Left lung (tissue), 14 donors: ENCODE measurements at places on chromosomes 4 and X. TPM values are rescaled to one million over a fixed set of nuclear protein-coding genes. Genes with fewer than 3 reads are reported as not detected.

GRCh38 chr4:145618210-145618931 lies 814 bp upstream of the MMAA start:
- no peak for DNase-seq

DNA sequence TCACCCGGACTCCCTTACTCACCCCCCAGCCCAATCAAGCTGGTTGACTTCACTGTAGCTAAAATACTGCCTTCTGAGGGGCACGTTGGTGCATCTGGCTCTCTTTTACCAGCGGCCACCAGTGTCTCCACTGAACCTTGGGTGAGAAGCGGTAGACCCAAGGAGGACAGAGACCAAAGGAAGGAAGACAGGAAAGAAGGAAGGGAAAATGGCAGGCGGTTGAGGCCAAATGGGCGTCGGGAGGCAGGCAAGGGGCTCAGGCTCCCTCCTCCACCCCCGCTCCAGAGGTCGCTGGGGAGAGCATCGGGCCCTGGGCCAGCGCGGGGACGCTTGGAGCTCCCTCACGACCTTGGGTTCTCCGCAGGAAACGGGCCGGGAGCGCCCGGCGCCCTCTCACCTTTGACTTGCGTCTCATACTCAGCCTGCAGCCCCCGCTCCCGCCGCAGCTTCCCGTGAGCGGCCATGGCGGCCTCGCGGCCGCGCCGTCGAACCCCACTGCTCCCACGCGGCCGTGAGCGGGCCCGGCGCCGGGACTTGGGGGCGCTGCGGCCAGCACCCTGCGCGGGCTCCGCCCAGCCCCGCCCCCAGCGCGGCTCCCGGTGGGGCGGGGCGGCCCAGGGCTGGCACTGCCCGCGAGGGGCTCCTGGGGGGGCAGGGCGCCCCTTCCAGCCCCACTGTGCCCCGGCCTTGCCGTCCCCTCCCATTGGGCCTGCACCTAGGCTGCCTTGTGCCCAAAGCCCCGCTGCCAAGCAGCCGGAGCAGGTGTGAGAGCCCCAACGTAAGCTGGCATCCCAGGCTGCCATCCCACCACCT lies at the start of gene ARHGAP4:
ARHGAP4 (minus strand) TSS at position 526 of the 813 bp plus-strand sequence; CDS start at position 464, 62 bp downstream.
- DNase-seq, result no peak

Gene NEUROG2
- total RNA-seq, result not detected

GRCh38 chr4:118751629-118752323 lies 66.6 kb downstream of the METTL14 start:
- DNase-seq, result no peak

DNA sequence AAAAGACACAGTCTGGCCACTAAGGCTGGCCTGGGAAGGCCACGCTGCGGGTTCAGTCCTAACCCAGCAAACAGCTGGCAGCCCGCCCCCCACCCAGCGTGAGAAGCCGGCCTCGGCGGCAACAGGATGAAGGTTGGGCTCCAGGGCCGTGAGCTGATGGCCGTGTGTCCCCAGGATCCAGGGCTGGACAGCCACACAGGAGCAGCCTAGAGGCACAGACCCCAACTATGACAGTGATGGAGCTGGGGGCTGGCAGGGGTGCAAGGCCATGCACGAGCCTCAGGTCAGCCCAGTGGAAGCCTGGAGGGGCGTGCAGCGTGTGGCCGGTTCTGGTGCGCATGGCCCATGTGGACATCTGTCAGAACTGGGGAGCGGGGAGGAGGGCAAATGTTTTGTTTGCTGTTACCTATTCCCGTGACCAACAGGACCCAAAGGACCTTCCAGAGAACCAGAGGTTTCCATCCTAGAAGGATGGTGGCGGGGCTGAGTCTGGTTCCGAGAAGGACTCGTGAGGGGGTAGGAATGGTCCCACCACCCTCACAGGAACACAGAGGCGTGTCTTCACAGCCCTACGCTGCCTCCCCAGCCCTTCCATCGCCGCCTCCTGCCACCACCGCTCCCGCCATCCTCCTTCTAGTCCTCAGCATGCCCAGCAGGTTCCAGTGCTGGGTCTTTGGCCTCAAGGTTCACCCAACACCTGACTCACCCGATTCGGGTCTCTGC lies 46.5 kb downstream of the ZFYVE28 start:
- DNase-seq, result no peak

DNA sequence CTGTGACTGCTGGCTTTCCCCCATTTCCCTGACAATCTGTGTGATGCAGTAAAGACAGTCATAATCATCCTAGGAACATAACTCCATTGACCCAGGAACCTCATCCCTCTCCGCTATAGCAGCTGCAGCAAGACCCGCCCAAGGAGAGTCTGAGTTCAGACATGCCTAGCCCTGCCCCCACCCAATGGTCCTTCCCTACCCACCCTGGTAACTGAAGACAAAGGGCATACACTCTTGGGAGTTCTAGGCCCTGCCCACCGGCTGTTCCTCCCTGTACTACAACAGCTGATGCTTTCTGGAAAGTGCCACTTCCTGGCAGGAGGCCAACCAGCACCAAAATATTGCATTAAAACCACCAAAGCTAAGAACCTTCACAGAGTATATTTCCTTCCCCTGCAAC lies 1035.6 kb downstream of the C4orf33 start:
- no peak for DNase-seq

Gene SPANXB1
- not detected for total RNA-seq

- no peak for DNase-seq
Measured at GRCh38 chrX:154487518-154488290, 1.3 kb upstream of the UBL4A start.

Gene DUX4
- not detected for total RNA-seq

- no peak for DNase-seq
Measured at GRCh38 chrX:137567682-137568232, 1.8 kb downstream of the ZIC3 start.

DNA sequence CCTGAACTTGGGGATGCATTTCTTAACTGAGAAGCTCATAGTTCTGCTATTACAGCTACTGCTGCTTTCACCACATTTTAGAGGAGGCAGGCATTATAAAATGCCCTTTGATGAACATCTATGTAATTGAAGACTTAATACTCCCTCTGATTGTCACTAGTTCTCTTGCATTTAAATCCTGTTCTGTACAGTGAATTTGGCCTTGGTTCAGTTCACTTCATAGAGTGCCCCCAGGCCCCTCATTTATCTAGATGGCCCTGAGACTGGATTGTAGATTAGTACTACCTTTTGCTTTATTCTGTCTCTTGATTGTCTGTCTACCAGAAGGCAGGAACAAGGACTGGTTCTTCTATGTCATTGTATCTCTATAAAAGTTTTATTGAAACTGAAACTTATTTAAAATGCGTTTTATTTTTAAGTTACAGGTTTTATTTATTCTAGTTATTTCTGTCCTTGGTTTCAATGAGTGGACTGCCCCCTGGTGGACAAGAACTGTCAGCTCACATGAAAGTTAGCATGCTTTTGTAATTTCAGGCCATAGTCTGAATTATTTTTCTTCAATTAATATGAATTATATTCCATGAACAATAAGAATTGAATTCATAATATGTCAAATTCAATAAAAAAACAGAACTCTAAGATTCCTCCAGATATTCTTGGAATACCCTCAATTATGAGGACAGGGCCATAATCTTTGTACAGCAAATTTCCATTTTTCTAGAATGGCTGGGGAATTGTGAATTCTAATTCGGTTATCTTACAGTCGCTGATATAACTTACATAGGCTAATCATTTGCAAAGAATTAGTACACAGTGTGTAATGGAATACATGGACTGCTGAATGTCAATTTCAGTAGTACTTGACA lies 47.2 kb upstream of the TMEM33 start:
- peak; percentile 55 for DNase-seq

Gene ERVMER34-1
- total RNA-seq, result 2.0 TPM

Gene CLGN
- total RNA-seq, result 0.55 TPM

Gene USP27X
- total RNA-seq, result 3.5 TPM

DNA sequence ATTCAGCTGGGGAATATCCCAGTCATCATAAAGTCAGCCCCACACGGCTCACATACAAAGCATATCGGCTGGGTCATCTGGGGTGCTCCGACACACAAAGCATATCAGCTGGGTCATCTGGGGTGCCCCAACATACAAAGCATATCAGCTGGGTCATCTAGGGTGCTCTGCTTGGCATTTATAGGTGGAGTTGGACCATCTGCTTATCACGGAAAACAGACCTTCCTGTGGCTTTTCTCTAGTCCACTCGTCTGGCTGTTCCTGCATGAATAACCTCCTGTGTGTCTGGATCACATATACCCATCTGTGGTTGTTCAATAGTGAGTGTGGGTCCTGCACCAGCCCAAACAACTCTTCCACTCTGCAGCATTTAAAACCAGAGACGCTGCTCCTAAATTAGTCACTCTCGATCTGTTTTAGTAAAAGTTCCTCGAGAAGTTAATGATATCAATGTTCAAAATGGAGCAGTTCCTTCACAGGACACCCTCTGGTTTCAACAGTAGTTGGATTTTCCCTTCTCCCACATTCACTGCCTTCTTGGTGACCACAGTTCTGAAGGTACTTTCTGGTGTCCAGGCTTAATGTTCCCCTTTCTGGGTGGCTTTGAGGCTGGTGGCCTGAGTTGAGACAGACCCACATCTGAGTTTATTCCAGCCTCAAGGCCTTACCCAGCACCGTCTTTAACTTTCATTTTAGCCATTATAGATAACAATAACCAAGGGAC lies 70.0 kb upstream of the FRG1 start:
- DNase-seq, result no peak

Gene CDS1
- 22.4 TPM for total RNA-seq

DNA sequence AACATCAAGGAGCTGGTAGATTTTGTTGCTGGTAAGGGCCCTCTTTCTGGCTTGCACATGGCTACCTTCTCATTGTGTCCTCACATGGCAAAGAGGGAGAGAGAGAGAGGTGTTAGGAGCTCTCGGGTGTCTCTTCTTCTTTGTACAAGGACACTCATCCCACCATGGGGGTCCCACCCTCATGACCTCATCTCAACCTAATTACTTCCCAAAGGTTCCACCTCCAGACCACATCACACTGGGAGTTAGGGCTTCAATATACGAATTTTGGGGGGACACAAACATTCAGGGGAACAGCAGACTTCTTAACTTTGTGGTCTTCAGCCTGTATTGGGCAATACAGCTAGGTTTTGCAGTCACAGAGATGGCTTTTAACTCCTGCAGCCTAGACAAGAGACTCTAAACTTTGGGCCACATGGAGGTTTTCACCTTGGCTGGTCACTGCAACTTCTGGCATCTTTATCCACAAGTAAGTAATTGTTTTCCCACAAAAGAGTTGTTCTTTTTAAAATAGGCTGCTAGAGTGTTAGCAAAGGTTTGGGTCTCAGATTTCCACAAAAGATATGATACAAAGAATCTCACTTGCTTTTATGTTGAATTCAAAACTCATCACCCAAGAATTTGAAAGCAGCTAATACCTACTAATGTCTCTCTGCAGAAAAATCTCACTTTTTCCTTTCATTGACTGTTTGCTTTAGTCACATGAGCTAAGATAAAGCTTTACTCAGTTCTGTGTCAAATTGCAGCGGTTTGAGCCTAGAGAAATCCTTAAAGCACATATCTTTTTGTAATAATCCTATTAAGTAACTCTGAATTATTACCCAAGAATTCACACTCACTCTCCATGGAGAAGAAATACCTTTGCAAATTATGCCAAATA lies 39.6 kb upstream of the BBS12 start:
- DNase-seq, result no peak

- DNase-seq, result no peak
Measured at GRCh38 chrX:48496660-48497059, 12.1 kb upstream of the PORCN start.
